Panc1 (cell line): ENCODE measurements at places on chromosomes 7 and 10.

DNA sequence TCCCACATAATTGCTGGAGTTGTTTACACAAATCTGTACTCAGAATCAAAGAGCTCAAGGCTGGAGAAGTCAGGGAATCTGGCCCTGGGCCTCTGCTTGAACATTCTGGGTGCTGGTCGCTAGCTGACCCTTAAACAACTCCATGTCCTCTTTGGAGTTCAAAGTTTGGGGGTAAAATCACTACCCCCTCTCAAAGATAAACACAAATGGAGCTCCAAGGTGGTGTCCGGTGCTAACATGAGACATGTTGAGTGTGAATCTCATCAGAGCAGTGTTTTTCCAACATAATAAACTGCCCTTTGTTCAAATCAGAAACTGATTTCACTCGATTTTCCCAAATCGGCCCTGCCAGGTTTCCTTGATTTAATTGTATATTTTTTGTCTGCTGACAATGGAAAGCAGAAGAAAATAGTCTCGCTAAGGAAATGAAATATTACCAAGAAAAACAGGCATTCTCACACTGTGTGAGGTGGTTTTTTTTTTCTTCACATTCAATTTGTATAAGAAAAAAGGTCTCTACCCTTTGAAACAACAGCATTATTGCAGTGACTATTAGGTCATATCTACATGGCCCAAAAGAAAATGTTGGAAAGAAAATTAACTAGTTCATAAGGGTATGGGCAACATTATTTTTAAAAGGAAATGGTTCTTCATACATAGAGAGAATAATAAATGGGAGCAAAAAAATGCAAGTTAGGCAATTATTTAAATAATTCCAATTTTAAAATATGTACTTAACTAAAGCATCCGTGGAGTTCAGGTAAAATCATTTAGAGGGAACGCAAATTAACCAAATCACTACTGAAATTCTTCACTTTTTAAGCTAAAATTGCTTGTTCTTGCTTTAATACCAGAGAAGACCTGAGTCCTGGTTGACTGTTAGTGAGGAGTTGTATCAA lies 56.1 kb upstream of the CAPZA2 start:
- no peak overlapping the region for H3K4me3 ChIP-seq
- H3K27me3 ChIP-seq: no peaks in the 10 kb centered on the region
- H3K4me1 ChIP-seq: peaks cover 68% of the 10 kb centered on the region
- DNase-seq: no peak

GRCh38 chr10:103114876-103115275 lies 78.2 kb downstream of the NT5C2 start:
- DNase-seq: no peak
- no peak overlapping the region for H3K27ac ChIP-seq
- peaks cover 2% of the 10 kb centered on the region; the same call in 1 of the 2 replicates for H3K36me3 ChIP-seq
- H3K27me3 ChIP-seq: no peaks in the 10 kb centered on the region

DNA sequence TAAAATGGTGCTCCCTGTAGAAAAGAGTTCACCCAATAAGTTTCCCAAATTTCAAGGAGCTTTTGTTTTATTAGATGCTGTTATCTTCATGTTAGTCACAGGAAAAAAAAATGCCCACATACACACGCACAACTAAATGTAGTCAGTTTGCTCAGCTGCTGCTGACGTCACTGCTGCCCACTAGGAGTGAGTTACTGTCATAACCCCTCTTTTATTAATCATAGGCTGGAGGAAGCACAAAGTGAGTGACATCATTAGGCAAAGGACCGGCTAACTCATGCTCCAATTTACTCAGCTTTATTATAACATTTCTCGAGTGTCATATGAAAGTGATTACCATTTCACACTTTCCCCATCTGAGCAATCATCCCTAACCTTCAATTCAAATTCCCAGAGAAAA lies 6.7 kb upstream of the INHBA start:
- no peaks in the 10 kb centered on the region for H3K4me1 ChIP-seq
- no peak overlapping the region for H3K4me3 ChIP-seq
- H3K36me3 ChIP-seq: no peaks in the 10 kb centered on the region
- no peak for DNase-seq
- 0 out of 2 replicates have a peak, but pooled peaks cover 3% of the 10 kb centered on the region for H3K27me3 ChIP-seq

DNA sequence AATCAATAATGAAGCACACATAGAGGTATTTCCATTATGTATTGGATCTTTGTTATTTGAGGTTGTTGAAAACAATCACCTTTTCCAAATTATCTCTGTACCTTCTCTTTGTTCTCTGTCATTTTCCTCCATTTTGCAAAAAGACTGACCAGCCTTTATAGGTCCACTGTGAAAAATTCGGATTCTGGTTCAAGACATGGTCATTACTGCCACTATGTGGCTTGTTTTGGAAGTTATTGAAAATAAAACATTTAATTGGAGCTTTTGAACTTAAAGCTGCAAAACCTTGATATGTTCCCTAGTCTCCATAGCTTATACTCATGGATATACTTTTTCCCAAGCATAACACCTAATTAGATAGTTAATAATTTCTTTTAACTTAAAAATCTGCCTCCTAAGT lies 1094.4 kb downstream of the NRG3 start:
- H3K36me3 ChIP-seq: no peaks in the 10 kb centered on the region
- H3K4me3 ChIP-seq: no peak overlapping the region
- no peaks in the 10 kb centered on the region for H3K27me3 ChIP-seq
- no peak overlapping the region for H3K27ac ChIP-seq

- H3K4me3 ChIP-seq: no peak overlapping the region
- no peaks in the 10 kb centered on the region for H3K27me3 ChIP-seq
Observed at GRCh38 chr7:110347081-110347480, 743.8 kb upstream of the LRRN3 start.

- DNase-seq: no peak
- H3K36me3 ChIP-seq: no peaks in the 10 kb centered on the region
- H3K27ac ChIP-seq: no peak overlapping the region
- H3K27me3 ChIP-seq: peaks cover 13% of the 10 kb centered on the region
- no peaks in the 10 kb centered on the region for H3K4me1 ChIP-seq
- no peak overlapping the region for H3K4me3 ChIP-seq
Observed at GRCh38 chr10:48904861-48905260, 34.8 kb downstream of the LRRC18 start.

DNA sequence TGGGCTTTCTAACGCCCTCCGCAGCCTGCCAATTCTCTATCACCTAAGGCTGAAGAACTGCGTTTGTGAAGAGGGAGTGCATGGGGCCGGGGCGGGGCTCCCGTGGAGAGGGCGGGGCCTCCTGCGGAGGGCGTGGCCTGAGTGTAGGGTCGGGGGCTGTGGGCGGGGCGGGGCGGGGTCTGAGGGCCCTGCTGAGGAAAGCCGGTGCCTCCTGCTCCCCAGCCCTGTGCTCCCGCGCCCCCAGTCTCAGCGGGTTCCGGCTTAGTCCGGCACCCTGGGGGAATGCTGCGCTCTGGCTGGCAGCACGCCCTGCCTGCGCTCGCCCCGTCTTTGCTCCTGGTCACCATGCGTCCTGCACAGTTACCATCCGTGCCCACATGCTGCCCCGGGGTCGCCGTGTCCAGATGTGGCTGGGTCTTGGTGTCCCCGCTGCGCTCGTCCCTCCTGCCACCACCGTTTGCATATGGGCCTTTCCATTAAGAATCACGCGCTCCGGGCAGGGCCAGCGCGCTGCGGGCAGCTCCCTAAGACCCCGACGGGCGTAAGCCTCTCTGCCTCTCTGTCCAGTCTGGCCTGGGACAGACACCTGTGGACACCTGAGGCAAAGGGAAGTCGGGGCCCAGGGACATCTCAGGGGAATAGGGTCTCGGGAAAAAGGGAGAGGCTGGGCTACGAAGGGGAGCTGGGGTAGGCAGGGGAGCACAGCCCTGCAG lies 144.0 kb upstream of the RET start:
- no peak for DNase-seq
- no peak overlapping the region for H3K4me3 ChIP-seq
- no peaks in the 10 kb centered on the region for H3K36me3 ChIP-seq
- H3K27me3 ChIP-seq: peaks cover 3% of the 10 kb centered on the region; the same call in 1 of the 2 replicates
- H3K4me1 ChIP-seq: no peaks in the 10 kb centered on the region

GRCh38 chr10:78335691-78336401 lies 302.2 kb downstream of the RPS24 start:
- no peaks in the 10 kb centered on the region; the same call in 1 of the 2 replicates for H3K27me3 ChIP-seq

DNA sequence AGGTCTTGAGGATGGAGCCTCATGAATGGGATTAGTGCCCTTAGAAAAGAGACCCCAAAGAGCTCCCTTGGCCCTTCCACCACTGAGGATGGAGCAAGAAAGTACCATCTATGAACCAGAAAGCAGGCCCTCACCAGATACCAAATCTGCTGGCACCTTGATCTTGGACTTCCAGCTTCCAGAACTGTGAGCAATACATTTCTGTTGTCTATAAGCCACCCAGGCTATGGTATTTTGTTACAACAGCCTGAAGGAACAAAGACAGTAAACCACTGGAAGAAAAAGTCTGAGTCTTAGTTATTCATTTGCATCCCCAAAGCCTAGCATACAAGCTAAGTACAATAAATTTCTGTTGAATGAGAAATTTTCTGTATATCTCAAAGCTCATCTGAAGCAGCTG lies 37.9 kb upstream of the TNS3 start:
- no peak for DNase-seq
- peak overlapping the region; percentile 100 for H3K27ac ChIP-seq
- H3K36me3 ChIP-seq: no peaks in the 10 kb centered on the region
- H3K4me3 ChIP-seq: no peak overlapping the region
- no peaks in the 10 kb centered on the region for H3K27me3 ChIP-seq
- peaks cover 29% of the 10 kb centered on the region for H3K4me1 ChIP-seq

DNA sequence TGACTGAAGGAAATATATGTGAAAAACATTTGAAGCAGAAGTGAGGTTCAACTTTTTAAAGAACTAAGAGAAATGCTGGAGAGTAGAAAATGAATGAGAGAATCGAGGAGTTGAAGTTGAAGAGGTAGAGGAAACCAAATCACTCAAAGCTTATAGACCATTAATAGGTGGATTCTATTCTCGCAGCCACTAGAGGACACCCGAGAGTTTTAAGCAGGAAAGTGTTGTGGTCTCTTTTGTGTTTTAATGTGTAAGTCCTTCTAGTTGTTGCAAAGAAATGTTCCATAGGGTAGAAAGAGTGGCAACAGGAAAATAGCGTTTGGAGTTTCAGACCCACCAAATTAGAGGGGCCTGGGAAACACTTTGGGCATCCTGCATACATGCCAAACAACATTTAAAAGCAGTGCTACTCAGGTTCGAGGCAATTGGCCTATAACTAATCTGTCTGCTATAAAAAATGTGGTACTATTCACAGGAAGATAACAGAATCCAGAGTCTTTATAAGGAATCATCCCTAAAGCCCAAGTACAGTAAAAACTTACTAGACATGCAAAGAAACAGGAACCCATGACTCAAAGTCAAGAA lies 75.3 kb upstream of the TAS2R16 start:
- no peak overlapping the region for H3K27ac ChIP-seq
- H3K27me3 ChIP-seq: no peaks in the 10 kb centered on the region
- DNase-seq: peak; percentile 18
- no peaks in the 10 kb centered on the region for H3K4me1 ChIP-seq

- DNase-seq: no peak
- no peak overlapping the region; the same call in 1 of the 2 replicates for H3K4me3 ChIP-seq
- H3K27me3 ChIP-seq: no peaks in the 10 kb centered on the region
- H3K27ac ChIP-seq: no peak overlapping the region
- peaks cover 15% of the 10 kb centered on the region for H3K4me1 ChIP-seq
Observed at GRCh38 chr7:157008206-157009169, 2.0 kb downstream of the MNX1 start.

DNA sequence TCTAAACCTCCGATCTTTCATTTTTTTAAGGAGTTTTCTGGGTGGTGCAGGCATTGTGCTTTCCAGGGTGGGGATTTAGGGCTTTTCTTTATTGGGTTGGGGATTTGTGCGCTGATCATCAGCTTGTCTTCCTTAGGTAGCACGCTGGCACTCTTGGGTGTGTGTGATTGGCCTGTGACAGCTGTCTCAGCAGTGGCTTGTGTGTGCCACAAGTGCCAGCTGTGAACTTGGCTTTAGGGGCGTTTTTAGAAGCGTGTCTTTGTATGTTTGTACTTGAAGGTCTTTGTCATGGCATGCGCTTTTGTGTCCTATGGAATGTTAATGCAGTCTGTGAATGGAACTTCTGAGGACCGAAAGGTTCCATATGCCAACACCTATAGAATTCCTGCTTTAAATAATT lies 788 bp downstream of the AKAP9 start:
- H3K27ac ChIP-seq: peak overlapping the region; percentile 81
- DNase-seq: no peak
- peak overlapping the region; percentile 88 for H3K4me3 ChIP-seq
- H3K27me3 ChIP-seq: no peaks in the 10 kb centered on the region
- H3K36me3 ChIP-seq: no peaks in the 10 kb centered on the region; the same call in 1 of the 2 replicates
- peaks cover 11% of the 10 kb centered on the region for H3K4me1 ChIP-seq

- H3K4me3 ChIP-seq: no peak overlapping the region
- DNase-seq: no peak
- H3K27me3 ChIP-seq: no peaks in the 10 kb centered on the region
- no peak overlapping the region for H3K27ac ChIP-seq
Observed at GRCh38 chr7:43618073-43618472, 35.2 kb downstream of the STK17A start.

DNA sequence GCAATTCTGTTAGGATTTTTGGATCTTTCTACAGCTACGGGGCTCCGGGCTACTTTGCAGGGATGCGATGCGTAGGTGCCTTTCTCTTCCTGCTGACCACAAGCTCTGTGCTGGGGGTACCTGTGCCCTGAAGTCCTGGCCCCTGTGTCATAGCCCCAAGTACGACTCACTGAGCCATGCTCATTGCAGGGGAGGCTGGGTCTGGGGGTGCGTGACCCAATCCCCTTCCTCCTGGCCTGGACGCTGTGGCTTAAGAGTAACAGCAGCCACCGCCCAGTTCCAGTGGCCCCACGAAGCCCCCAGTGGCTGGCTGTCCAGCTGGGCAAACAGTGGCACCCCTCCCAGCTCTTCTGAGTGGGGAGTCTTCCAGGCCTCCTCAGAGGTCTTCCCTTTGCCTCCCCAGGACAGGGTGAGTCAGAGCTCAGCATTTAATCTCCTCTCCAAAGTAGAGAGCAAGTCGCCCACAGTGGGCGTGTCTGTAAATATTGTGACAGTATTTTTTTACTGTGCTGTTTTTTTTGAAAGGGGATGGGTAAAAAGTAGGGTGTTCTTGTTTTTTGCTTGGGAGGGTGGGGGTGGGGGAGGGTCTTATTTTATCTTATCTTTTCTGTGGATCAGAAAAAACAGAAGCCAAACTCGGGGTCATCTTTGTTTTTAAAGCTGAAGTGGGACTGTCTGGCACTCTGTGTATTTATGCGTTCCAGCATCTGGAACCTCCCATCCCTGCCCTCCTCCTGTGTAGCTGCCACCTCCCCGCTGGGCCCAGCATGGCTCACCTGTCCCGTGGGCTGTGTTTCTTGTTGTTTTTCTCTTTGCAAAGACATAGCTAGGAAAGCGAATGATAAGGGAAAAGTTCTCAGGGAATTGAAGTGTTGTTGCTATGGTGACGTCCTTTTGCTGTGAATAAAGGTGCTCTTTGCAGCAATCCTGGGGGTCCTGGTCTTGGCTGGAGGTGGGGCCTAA lies 8.2 kb downstream of the LFNG start:
- no peak overlapping the region for H3K4me3 ChIP-seq
- DNase-seq: no peak
- no peaks in the 10 kb centered on the region for H3K27me3 ChIP-seq
- H3K36me3 ChIP-seq: no peaks in the 10 kb centered on the region
- H3K27ac ChIP-seq: peak overlapping the region; percentile 85
